Substantia nigra (tissue), 51 donors: ENCODE measurements at places on chromosomes 2 and 18.
A peak's percentile ranks its signal among the peaks of the same experiment; 100 is the strongest.

- DNase-seq, result no peak
These were observed 62.6 kb downstream of the C18orf63 start for GRCh38 chr18:74378179-74378682.

DNA sequence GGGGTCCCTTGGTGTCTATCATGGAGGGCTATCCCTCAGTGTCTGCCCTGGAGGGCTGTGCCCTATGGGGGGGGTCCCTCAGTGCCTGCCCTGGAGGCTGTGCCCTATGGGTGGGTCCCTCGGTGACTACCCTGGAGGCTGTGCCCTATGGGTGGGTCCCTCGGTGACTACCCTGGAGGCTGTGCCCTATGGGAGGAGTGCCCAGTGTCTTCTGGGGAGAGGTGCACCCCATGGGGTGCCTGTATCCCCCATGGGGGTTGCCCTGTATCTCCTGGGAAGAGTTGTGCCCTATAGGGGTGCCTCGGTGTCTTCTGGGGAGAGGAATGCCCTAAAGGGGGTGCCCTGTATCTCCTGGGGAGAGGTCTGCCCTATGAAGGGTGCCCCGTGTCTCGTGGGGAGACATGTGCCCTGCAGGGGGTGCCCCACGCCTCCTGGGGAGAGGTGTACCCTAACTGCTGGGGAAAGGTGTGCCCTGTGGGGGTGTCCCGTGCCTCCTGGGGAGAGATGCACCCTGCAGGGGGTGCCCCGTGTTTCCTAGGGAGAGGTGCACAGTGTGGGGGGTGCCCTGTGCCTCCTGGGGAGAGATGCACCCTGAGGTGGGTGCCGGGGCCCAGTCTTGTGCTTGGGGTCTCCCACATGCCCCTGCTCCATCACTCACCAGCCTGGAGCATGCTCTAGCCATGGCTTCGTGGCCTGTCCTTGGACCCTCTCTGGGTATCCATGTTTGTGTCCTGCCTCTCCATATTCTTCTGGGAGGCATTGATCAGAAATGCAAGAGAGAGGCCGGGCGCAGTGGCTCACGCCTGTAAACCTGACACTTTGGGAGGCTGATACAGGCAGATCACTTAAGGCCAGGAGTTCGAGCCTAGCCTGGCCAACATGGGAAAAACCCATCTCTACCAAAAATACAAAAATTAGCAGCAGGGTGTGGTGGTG lies 215.6 kb downstream of the HDAC4 start:
- no peak for DNase-seq

- DNase-seq, result peak; percentile 69
These were observed 49.6 kb downstream of the SOWAHC start for GRCh38 chr2:109663721-109664120.

DNA sequence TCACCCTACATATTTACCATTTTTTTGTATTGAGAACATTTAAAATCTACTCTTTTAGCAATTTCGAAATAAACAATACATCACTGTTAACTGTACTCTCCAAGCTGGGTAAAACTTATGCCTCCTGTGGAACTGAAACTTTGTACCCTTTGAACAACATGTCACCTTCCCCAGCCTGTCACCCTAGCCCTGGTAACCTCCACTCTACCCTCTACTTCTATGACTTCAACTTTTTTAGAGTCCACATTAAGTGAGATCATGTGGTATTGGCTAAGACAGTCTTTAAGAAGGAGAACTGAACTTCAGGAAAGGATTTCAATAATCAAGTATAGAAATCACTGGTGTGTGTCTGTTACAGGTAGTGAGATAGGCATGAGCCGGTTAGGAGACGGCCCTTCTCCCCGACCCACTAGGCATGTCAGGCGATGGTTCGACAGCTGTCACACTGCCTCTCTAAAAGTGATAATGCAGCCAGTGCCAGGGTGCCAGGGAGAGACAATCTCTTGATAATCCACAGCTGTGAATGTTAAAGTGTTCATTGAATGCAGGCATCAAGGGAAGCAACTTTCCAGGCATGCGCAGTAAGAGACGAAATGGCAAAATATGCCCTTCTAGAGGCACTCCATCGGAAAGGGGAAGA lies 74.6 kb upstream of the RNF152 start:
- no peak for DNase-seq

DNA sequence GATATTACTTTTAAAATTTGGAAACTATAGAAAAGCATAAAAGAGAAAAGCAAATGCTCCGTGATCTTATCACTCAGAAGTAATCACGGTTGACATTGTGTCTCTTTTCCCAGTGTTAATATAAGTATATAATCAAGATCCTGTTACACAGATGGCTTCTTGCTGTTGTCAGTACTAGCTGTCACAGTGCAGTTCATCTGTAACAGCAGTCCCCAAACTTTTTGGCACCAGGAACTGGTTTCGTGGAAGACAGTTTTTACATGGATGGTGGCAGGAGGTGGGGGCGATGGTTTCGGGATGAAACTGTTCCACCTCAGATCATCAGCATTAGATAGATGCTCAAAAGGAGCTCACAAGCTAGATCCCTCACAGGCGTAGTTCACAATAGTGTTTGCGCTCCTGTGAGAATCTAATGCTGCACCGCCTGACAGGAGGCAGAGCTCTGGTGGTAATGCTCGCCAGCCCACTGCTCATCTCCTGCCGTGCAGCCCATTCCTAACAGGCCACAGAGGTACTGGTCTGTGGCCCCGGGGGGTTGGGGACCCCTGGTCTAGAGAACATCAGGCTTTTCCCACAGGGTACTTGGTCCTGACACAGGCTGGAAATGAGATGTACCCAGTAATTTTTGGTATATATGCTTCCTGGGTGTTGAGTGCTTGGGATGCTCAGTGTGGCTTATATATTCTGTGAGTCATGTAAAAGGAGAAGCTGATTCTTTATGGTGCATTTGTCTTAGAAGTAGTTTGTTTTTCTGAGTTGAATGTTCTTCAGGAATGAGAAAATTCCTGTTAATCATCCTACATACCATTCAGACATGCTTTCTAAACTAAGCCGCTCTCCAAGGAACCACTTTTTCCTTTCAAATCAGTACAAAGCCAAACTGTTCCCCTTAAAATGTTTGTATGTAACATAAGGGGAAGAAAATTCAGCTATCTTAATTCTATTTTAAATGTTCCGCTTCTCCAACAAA lies 121.8 kb downstream of the NCK2 start:
- no peak for DNase-seq

- no peak for DNase-seq
These were observed 7.7 kb upstream of the TTC39C start for GRCh38 chr18:24006712-24007313.

DNA sequence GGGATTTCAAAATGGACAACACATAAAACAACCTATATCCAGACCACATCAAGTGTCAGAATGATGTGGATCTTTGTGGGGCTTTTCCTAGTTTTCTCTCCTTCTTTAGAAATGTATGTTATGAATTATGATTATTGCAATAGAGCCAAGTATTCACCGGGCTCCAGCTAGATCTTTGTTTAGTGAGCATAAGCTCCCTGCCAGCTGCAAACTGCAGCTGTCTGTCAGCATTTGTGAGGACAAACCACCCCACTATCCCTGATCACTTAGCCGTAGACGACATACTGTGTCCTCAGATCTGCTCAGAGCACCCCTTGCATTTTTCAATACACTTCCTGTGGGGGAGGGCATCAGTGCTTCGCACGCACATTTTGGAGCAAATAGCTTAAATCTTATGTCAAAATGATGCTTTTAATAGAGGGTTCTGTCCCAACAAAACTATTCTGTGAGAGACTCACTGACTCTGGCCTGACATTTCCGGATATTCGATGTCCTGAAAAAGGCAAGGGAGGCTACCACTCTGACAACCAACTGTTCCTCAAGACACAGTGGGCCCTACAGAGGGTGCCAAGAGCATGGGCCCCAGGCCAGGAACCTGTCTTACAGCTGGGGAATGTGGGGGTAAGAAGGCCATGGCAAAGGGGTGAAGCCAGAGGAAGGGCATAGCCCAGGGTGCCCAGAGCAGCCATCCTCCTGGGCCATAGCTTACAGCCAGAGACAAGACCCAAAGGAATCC lies 346.0 kb downstream of the ARHGAP15 start:
- no peak for DNase-seq

DNA sequence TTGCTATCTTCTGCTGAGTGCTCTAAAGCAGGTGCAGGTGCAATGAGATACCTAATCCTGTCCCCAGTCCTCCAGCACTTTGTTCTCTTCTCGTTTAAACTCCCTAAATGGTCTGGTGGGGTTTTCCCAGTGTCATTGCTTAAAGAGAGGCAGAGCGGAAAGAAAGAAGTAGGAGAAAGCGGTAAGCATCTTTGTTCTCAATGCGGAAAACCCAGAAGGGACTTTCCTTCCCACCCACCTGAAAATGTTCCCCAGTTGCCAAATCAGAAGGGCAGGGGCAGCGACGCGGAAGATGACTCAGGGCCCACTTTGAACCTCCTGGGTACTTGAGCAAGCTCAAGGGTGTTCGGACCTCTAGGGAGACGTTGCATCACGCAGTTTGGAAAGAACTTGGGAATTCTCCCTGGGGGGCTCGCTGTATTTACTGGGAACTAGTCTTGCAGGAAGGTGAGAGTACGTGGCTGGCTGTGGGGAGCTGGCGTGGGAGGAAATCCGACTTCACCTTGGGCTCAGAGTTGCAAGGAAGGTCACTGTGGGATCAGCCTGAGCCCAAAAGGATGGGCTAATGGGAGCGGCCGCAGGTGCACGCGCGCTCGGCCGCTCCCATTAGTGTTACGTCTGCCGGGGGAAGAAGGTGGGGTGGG lies 589 bp upstream of the SGPP2 start:
- DNase-seq, result no peak

GRCh38 chr2:28664120-28664842 lies 87.3 kb upstream of the PPP1CB start:
- no peak for DNase-seq

GRCh38 chr2:9765611-9766531 lies 77.4 kb upstream of the TAF1B start:
- DNase-seq, result no peak
